Stimulated activated CD4-positive, alpha-beta T cell treated with anti-CD3 and anti-CD28 coated beads, TNF-alpha, amount 100 ng/mL, for 1 hour (primary cell): ENCODE measurements at places on chromosomes 7 and 10.

- no peak for DNase-seq
Observed at GRCh38 chr10:21534604-21535493, 817 bp downstream of the MLLT10 start.

DNA sequence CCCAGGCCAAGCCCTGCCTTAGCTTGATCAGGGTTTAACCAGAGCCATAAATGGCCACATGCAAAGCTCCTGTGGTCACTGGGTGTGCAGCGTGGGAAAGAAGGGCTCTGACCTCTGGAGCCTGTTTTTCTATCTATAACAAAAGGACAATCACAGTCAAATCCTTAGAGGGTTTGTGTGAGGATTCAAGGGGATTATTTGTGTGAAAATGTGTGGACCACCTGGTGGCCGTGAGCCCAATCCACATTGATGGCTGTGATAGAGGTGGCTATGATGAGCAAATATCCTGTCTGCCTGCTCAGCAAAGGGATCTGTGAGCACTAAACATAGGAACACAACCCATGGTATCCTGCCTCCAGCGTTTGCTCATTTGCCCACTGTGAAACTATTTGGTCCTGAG lies 107.1 kb downstream of the C10orf90 start:
- no peak for DNase-seq

- no peak for DNase-seq
Observed at GRCh38 chr10:94591461-94592205, 46.0 kb downstream of the HELLS start.

- no peak for DNase-seq
Observed at GRCh38 chr7:124387056-124387455, 354.2 kb upstream of the TMEM229A start.

DNA sequence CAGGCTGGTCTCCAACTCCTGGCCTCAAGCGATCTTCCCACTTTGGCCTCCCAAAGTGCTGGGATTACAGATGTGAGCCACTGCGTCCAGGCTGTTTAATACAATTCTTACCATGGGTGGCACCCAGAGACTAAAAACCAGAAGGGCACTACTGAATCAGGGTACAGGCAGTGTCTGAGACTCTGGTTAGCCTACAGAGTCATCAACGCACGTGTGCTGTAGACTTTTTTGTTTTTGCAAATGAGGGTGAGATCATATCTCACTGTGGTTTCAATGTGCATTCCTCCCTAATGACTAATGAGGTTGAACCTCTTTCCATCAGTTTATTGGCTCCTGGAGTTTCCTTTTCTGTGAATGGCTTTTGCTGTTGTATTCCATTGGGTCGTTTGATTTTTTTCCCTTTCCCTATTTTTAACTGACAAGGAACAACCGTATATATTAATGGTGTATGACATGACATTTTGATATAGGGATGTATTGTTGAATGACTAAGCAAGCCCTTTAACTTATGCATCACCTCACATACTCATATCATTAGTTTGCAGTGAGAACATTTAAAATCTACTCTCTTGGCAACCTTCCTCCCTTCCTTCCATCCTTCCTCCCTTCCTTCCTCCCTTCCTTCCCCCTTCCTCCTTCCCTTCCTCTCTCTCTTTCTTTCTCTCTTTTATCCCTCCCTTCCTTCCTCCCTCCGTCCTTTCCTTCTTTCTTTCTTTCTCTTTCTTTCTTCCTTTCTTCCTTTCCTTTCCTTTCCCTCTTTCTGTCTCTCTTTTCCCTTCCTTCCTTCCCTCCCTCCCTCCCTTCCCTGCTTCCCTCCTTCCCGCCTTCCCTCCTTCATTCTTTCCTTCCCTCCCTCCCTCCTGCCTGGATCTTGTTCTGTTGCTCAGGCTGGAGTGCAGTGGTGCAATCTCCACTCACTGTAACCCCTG lies 9.3 kb upstream of the TMEM270 start:
- DNase-seq, result no peak

GRCh38 chr10:381805-382204 lies 246.6 kb downstream of the ZMYND11 start:
- no peak for DNase-seq

- no peak for DNase-seq
Observed at GRCh38 chr10:116183733-116184511, 89.1 kb downstream of the GFRA1 start.

GRCh38 chr10:84811113-84811512 lies 482.7 kb downstream of the CCSER2 start:
- DNase-seq, result no peak

GRCh38 chr7:98565103-98565502 lies 52.0 kb upstream of the NPTX2 start:
- no peak for DNase-seq

DNA sequence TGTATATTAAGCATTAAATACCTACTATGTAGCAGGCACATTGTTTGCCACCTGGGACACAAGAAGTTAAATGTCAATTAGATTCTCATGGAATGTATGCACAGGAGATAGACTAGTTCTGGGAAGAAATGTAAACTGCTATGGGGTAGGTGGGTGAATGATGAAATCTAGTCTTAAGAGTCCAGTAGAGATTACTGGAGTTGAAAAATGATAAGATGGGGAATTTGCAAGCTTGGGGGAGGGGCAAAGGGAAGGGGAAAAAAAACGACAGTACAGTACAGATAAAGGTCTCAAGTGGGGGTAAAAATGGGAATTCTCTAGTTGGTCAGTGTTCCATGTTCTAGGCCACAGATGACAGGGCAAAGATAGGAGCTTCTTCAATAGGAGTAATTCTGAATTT lies 94.4 kb downstream of the ATE1 start:
- no peak for DNase-seq

- no peak for DNase-seq
Observed at GRCh38 chr7:51349820-51350545, 33.4 kb upstream of the COBL start.

DNA sequence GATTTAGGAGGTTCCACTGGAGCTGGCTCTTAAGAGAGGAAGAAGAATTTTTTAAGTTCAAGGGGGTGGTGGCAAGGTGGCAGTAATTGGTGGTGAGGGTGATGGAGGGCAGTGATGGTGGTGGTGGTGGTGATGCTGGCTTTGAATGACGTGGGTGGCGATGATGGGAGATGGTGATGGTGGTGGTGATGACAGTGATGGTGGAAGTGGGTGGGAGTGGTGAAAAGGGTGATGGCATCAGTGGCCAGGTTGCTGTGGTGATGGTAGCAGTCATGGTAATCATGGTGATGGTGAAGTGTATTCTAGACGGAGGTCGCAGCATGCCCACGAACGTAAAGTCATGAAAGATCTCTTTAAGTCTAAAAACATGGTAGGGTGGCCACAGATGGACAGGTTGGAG lies 197.3 kb downstream of the PTEN start:
- no peak for DNase-seq

GRCh38 chr7:116942504-116942903 lies 10.8 kb upstream of the ST7 start:
- no peak for DNase-seq

DNA sequence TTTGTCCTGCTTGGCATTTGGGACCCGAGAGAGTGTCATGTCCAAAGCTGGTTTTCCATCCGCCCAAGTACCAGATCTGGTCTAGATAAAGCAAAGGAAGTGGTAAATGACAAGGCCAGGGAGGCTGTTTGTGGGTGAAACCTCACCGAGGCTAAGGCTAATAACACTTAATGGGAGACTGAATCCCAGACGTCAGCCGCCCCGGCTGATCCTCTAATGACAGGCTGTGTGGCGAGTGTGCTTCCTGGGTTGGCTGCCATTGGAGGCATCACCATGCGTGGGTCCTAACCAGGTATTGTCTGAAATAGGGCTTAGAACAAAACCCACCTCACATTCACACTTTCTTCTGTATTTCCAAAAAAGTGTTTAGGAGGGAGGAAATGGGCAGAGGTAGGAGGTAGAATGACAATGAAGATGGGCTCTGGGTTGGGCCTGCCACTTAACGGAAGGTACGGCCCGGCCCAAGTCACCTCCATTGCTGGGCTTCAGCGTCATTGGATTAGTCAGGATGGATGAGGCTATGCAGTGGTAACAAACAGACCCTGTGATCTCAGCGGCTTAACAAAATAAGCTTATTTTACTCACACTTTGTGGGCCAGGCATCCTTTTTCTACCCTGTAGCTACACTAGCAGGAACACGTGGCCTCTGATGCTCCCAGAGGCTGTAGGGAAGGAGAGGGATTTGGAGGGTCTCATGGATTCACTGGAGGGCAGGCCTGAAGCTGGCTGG lies 59.7 kb downstream of the PROSER2 start:
- no peak for DNase-seq

DNA sequence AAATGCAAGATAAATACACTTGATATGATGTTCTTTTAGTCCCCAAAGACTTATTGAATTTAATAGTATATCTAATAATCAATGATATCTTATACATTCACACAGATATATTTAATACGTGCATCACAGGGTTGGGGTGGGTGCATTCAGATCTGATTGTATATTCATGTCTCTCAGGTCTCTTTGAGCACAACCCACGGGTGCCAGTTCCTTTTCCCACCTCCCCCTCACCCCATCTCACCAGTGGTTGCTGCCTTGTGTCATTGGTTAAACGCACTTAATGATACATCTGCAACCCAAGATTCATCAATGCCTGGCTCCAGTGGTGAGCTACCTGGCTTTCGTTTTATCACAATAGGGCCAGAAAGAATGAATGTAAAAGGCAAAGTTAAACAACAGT lies 6.2 kb downstream of the LRIT1 start:
- DNase-seq, result no peak

DNA sequence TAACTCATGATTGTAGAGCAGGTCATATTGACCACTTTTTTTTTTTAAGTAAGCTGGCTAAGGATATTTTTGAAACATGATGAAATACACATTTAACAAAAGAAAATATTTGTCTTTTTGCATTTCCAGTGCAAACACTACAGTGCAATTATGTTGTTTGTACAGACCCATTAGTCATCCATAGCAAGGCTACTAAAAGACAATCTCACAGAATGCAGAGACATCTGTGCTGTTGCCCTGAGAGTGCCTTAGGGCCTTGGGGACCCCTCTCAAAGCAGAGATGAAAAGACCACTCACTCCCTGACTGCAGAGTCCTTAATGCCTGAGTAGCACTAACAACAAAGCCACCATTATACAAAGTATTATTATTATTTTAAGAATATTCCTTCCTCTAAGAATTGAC lies 104.5 kb downstream of the NRCAM start:
- no peak for DNase-seq

DNA sequence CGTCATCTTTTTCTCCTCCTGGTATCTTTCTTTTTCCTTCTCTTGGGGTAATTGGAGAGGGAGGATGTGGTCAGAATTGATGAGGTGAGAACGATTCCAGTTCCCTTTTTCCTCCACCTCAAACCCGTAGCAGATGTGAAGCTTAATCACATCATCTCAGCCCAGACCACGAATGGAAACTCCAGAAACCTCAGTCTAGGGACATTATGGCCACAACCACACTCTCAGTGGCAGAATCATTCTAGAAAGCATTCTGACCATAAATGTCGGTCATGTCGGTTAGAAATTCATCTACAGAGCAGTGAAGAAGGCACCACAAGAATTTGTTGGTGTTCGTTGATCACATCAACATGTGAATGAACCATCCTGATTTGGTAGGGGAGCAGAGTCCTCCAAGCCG lies 78.7 kb downstream of the GATA3 start:
- DNase-seq, result no peak

- DNase-seq, result no peak
Observed at GRCh38 chr10:62394556-62395018, 20.4 kb downstream of the ZNF365 start.

DNA sequence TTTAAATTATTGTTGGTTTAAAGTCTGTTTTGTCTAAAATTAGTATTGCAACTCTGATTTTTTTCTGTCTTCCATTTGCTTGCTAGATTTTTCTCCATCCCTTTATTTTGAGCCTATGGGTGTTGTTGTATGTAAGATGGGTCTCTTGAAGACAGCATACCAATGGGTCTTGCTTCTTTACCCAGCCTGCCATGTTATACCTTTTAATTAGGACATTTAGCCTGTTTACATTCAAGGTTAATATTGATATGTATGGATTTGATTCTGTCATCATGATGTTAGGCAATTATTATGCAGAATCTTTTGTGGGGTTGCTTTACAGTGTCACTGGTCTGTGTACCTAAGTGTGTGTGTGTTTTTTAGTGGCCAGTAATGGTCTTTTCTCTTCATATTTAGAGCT lies 281.4 kb upstream of the CSTF2T start:
- DNase-seq, result no peak

DNA sequence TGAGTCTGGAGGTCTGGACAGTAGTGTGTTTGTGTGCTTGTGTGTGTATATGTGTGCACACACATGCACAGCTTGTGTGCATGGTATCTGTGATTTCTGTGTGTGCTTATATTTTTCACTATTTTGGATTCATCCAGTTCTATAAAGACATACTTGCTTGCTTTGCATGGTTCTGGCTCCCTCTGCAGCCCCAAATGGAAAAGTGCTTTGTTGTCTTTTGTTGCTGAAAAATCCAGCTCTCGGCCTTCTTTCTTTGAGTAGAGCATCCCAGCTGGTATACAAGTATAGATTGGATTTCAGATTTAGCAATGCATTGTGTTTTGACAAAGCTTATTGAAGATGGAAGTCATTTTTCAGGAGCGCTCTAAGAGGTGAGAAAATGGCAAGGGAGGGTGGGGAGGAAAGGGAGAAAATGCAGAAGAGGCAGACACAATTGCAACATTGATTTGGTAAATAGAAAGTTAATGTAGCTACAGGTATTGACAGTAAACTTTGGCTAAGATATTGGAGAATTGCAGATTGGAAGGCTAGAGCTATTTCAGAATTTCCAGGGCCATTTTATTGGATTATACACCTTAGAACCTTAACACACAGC lies 333.9 kb downstream of the AUTS2 start:
- DNase-seq, result no peak

DNA sequence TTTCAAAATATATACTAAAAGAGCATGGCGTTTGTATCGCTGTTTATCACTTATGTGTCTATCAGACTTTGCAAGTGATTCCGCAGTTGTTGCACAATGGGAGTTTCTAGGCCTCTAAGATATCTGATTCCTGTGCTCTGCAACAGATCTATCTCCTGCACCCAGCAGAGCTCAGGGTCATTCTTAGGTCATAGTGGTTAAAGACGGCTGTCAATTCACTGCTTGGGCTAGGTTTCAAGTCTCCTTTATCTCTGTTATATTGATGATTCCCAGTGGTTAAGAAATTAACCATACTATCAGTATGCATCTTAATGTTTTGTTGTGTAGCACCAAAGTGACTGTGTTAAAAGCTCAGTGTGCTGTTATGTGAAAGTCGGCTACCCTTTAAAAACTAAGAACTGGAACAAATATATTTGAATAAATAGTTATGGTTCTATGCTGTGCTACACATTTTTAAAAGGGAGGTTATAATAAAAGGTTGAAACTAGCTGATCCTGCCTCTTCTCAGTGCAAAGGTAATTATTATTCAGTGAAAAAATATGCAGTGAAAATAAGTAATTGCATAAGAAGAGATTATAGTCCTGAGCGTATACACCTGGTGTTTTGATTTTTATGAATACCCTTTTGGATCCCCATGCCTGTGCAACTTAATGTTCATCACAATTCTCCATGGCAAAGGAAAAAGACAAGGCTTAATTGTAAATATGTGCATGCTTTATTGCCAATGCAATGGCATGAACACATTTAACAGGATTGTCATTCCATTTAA lies 24.0 kb downstream of the HOXA1 start:
- no peak for DNase-seq
